ENCODE measurements at places on chromosomes 16 and 17.
A peak's percentile ranks its signal among the peaks of the same experiment; 100 is the strongest.

- DNase-seq = no peak
These were observed 26.7 kb downstream of the SDK2 start for GRCh38 chr17:73617501-73617900.

GRCh38 chr16:53089434-53090285 lies 34.9 kb downstream of the CHD9 start:
- no peak for DNase-seq

- no peak for DNase-seq
These were observed 132.4 kb upstream of the GSE1 start for GRCh38 chr16:85480727-85481101.

GRCh38 chr16:15949210-15950160 lies at the start of gene ABCC1:
Gene ABCC1 (plus strand): TSS chr16:15949616. CDS start chr16:15949752, 136 bp downstream.
- DNase-seq = peak; percentile 72

GRCh38 chr16:89918453-89919347 lies at the start of gene MC1R:
Gene MC1R (plus strand): TSS chr16:89918862. CDS start chr16:89919259, 397 bp downstream.
- no peak for DNase-seq

- DNase-seq = no peak
These were observed 33.1 kb upstream of the PITPNM3 start for GRCh38 chr17:6589266-6589946.

DNA sequence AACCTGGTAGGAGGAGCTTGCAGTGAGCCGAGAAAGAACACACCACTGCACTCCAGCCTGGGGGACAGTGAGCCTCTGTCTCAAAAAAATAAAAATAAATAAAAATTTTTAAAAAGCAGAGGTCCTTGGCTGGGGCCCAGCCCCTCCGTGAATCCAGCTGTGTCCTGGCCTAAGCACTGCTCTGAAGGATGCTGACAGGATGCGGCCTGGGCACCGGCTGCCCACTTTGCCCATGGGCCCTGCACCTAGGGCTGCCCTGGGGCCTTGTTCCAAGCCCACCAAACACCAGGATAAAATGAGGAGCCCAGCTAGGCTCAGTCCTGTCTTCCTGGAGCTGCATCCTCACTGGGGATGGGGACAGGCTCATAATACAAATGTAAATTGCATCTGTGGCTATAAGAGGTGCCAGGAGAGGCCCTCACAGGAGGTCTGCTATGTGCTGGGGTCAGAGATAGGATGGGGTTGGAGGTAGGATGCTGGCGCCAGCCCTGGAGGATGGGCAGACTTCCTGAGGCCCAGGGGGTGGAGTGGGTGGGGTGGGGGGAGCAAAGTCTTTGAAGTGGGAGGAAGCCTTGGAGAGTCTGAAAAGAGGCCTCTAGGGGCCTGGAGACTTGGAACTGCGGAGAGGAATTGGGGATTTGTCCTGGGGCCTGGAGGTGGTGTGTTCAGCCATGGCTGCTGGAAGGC lies 6.2 kb downstream of the C16orf89 start:
- DNase-seq = no peak

DNA sequence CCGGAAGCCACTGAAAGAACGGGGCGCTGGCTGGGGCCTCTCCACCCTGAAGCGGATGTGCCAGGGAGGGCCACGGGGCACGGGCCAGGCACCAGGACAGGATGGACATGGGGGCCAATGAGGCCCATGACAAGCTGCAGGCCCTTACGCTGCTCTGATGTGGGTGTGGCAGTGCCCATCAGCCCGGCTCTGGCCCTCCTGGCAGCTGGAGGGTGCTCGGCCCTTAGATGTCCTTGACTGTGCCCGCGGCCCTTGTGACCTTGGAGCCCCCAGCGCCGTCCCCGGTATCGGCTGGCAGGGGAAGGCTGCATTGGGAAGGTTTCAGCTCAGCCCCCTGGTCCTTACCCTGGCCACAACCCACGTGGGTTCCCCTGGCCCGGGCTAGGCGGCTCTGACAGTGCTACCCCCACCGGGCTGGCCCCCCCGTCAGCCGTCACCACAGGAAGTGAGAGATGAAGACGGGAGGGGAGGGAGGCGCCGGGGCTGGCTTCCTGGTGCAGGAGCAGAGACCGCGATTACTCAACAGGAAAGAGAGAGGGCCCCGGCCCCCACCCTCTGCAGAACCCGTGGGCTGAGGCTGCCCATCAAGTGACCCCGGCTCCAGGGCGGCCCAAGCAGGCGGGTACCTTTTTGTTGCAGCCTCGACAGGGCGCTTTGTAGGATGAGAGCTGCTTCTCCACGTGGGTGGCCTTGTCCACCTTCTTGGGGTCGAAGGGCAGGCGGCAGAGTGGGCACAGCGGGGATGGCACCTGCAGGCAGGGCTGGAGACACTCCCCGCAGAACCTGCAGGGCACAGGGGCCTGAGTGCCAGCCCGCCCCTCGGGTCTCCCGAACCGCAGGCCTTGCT lies 5.3 kb downstream of the RNF166 start:
- DNase-seq = peak; percentile 52

GRCh38 chr16:84489131-84489530 lies 15.3 kb downstream of the MEAK7 start:
- no peak for DNase-seq

DNA sequence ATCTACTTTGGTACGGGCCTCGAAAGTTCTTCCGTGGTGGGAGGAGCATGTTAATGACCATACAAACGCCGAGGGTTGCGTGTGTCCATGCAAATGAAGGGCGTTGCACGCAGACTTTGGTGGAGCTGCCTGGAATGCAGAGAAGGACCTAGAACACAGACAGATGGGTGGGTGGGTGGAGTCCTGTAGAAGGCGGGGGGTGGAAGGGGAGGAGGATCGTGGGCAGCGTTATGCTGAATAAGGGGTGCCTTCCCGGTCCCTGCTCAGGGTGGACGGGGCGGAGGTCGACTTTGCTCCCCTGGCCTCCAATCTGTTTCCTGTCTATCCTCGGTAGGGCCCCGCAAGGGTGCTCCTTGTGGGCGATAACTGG lies 795 bp upstream of the PAQR4 start:
- DNase-seq = no peak

GRCh38 chr16:14303639-14304394 lies 232.7 kb downstream of the MRTFB start:
- peak; percentile 30 for DNase-seq

DNA sequence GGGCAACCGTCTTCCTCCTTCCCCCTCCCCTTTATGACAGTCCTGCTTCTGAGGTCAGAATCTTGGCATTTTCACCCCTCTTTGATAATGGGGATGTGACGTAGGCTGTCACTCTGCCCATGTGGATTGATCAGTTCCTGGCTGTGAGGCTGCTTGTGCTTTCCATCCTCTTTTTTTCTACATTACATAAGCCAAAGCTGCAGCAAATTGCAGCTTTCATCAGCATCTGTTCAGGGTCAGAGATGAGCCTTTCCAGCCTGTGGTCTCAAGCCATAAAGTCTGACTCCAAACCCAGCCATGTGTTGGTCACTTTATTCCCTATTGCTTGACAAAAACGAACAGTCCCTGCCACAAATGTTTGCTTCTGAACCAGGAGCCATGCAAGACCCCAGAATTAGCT lies 535.1 kb downstream of the CDH11 start:
- DNase-seq = no peak

DNA sequence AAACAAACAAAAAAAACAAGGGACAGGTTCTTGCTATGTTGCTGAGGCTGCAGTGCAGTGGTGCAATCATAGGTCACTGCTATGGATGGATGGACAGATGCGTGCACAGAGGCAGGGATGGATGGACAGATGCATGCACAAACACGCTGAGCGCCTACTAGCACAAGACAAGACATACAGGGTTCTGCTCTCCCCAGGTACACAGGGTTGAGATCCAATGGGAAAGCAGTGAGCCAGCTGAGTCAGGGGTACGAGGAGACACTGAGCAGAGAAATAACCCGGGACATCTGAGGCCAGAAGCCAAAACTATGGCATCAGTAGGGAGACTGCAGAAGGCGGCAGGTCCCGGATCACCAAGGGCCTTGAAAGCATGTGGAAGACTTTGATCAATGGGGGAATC lies 6.2 kb downstream of the IL32 start:
- DNase-seq = no peak

DNA sequence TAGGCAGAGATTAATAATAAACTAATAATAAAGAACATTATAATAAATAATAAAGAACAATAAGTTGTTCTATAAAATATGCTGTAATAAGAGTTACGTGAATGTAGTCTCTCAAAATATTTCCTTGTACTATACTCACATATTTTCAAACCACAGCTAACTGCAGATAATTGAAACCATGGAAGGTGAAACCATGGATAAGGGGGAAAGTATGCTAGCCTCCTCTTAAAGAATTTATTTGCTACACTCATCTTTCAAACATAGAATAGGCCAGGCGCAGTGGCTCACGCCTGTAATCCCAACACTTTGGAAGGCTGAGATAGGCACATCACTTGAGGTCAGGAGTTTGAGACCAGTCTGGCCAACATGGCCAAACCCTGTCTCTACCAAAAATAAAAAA lies 18.5 kb downstream of the CYTH1 start:
- no peak for DNase-seq

DNA sequence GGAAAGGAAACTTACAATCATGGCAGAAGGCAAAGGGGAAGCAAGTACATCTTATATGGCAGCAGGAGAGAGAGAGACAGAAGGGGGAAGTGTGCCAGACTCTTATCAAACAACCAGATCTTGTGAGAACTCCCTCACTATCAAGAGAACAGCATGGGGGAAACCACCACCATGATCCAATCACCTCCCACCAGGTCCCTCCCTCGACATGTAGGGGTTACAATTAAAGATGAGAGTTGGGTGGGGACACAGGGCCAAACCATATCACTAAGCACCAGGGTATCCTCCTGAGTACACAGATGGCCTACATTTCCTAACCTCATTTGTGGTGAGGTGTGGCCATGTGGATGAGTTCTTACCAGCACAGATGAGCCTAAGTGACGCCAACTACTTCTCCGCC lies 348.6 kb upstream of the ZFHX3 start:
- DNase-seq = no peak

DNA sequence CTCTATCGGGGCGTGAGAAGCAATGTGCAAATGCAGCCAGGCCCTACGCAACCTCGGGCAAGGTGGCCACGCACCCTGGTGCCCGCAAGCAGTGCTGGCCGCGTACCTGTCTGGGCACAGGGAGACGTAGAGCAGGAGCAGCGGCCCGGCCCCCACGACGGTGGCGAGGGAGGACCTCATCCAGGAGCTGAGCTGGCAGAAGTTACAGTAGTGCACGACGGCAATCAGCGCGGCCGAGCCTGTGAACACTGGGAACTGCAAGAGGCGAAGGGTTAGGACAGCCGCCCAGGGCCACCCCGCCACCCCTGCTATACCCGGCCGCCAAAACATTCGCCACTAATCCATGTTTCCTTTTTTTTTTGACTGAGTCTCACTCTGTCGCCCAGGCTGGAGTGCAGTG lies 96.9 kb upstream of the CREBBP start:
- DNase-seq = no peak

DNA sequence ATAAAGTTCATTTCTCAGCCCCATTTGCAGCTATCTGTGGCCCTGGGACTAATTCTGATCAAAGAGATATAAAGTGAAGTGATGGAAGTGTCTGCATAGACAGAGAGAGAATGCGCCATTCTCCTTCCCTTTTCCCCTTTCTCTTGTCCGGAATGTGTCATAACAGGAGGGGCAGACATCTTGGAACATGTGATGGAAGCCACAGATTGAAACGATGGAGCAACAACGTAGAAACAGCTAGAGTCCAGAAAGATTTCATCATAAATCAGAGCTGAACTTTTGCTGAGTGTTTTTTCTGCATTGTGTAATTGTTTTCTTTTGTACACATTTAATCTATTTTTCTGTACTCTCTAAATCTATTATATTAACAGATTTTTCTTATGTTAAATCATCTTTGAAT lies 11.3 kb downstream of the ASGR1 start:
- peak; percentile 44 for DNase-seq

GRCh38 chr17:9696279-9697044 lies 51.1 kb downstream of the USP43 start:
- no peak for DNase-seq

GRCh38 chr16:77905374-77905920 lies 116.9 kb upstream of the CLEC3A start:
- no peak for DNase-seq

GRCh38 chr17:72556944-72557826 lies 436.4 kb downstream of the SOX9 start:
- DNase-seq = peak; percentile 81

GRCh38 chr16:77514500-77515220 lies 79.8 kb upstream of the ADAMTS18 start:
- DNase-seq = no peak

GRCh38 chr16:85201574-85201973 lies 89.3 kb upstream of the CIBAR2 start:
- no peak for DNase-seq

GRCh38 chr17:35915153-35915964 lies 15.2 kb downstream of the RDM1 start:
- DNase-seq = no peak

- no peak for DNase-seq
These were observed 4.3 kb downstream of the SPATA2L start for GRCh38 chr16:89697161-89697615.

GRCh38 chr17:79970576-79971068 lies 65.0 kb downstream of the TBC1D16 start:
- no peak for DNase-seq

GRCh38 chr17:71089431-71089830 lies 920.1 kb downstream of the KCNJ2 start:
- DNase-seq = no peak

GRCh38 chr16:15434079-15434424 lies 336 bp upstream of the BMERB1 start:
- no peak for DNase-seq

DNA sequence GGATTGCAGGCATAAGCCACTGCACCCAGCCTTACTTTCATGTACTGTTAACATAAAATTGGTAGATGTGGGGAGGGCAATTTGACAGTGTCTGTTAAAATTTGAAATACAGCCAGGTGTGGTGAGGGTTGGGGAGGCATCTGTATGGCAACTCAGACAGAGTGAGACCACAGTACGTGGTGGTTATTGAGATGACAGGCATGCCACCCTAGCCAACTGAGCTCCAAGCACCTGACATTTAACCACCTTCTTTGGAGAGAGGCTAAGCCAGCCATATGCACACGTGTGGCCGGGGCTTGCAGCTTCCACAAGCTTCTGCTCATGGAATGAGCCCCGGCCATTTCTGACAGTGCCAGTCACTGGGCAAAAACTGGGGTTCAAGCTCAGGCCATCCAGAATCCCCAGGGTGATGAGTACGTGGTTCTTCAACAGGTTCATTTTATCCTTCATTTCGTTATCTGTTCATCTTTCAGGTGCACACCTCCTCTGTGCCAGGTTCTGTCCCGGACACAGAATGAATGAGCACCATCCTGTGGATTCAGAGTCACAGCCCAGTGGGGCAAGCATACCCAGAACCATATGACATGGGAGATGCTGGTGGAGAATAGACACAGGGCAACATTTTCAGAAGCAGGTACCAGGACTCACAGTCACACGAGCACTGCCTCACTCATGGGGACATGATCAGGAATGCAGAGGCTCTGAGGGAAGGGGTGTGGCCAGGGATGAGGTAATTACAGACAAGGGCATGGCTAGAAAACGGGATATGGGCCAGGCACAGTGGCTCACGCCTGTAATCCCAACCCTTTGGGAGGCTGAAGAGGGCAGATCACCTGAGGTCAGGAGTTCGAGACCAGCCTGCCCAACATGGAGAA lies 36.2 kb downstream of the C16orf82 start:
- DNase-seq = no peak
